Caki2 (cell line): ENCODE measurements at places on chromosomes 5 and 9. TPM values are rescaled to one million over a fixed set of nuclear protein-coding genes. Genes with fewer than 3 reads are reported as not detected.
A peak's percentile ranks its signal among the peaks of the same experiment; 100 is the strongest.

DNA sequence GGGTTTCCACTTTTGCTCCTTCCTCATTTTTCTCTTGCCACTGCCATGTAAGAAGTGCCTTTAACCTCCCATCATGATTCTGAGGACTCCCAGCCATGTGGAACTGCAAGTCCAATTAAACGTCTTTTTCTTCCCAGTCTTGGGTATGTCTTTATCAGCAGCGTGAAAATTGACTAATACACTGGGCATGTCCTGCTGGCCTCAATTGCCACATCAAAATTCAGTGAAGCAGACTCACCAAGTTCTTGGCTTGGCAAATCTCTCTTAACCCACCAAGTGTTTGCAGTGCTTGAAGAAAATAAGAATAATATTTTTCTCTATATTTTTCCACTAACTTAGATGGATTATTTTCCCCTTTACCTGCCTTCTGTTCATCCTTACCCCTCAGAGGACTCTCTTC, 212.0 kb downstream of the BRINP1 start:
- no peak for DNase-seq

DNA sequence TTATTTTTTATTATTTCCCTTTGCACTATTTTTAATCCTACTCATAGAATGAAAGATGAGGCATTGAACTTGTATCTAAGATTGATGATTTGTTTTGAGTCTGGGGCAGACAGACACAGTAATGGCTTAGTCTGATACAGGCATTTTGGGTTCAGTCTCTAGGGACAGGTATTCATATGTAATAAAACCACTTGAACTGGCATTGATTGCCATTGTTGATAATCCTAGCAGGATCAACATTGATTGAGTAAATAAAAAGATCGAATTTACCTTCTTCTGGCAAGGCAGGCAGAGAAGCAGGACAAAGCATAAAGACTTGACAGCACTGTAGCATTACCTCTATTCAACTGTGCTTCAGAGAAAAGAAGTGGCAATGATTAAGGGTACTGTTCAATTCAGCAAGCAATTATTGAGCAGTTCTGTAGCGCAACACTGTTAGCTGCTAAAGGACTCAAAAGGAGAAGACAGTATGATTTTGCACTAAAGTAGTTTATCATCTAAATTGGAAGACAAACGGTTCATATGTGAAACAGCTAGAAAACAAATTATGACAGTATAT, 144.4 kb downstream of the COMMD10 start:
- DNase-seq: no peak

DNA sequence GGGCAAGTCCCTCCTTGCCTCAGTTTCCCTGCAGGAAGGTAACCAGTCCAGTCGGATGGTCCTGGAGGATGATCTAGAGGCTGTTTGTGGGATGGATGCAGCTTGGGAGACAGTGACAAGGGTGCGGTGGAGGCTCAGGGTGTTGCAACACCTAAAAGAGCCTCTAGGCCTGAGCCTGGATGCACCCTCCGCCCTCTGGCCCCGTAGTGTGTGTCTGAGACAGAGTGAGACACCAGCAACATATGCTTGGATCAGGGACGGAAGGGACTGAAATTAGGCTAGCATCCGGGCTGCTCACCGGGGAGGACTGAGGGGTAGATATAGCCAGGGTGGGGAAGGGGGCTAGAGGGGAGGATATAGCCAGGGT, 1.1 kb downstream of the CRAT start:
- no peak for DNase-seq

GRCh38 chr5:179119415-179120170, 59.4 kb downstream of the ZNF354C start:
- DNase-seq: no peak

DNA sequence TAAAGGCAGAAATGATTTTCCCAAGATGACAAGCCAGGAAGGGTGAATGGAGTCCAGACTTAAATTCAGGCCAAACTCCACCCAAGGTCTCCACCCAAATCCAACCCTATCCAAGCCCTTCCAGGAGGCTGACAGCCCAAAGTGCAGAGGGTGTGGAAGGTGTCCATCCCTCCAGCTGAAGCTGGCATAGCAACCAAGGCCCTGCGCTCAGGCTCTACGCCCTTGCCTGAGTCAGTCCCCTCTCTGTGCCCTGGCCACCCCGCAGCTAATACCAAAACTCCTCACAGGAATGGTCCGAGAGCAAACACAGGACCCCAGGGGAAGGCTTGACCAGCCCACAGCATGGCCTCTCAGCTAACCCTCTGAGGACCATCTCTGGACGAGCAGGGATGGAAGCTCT, 2.1 kb downstream of the SEPTIN8 start:
- no peak for DNase-seq

GRCh38 chr9:13750061-13750460, 470.6 kb upstream of the MPDZ start:
- peak; percentile 72 for DNase-seq

TRIM7 gene
- 56.2 and 62.2 TPM in 2 replicates for total RNA-seq

MARCOL gene
- not detected in 2 replicates for total RNA-seq

PDGFRB gene
- 1.4 and 16.3 TPM in 2 replicates for total RNA-seq

PCDHA2 gene
- total RNA-seq: not detected in 2 replicates

AK8 gene
- 0.58 and 2.6 TPM in 2 replicates for total RNA-seq

SIL1 gene
- 57.6 and 84.0 TPM in 2 replicates for total RNA-seq

FLT4 gene
- 2.3 TPM in 1 of 2 replicates, not detected in the other for total RNA-seq

FAM221B gene
- not detected in 2 replicates for total RNA-seq

RNF183 gene
- total RNA-seq: 0.23 and 0.95 TPM in 2 replicates
